Fibroblast of mammary gland (primary cell): ENCODE measurements at places on chromosomes 5 and 9.

DNA sequence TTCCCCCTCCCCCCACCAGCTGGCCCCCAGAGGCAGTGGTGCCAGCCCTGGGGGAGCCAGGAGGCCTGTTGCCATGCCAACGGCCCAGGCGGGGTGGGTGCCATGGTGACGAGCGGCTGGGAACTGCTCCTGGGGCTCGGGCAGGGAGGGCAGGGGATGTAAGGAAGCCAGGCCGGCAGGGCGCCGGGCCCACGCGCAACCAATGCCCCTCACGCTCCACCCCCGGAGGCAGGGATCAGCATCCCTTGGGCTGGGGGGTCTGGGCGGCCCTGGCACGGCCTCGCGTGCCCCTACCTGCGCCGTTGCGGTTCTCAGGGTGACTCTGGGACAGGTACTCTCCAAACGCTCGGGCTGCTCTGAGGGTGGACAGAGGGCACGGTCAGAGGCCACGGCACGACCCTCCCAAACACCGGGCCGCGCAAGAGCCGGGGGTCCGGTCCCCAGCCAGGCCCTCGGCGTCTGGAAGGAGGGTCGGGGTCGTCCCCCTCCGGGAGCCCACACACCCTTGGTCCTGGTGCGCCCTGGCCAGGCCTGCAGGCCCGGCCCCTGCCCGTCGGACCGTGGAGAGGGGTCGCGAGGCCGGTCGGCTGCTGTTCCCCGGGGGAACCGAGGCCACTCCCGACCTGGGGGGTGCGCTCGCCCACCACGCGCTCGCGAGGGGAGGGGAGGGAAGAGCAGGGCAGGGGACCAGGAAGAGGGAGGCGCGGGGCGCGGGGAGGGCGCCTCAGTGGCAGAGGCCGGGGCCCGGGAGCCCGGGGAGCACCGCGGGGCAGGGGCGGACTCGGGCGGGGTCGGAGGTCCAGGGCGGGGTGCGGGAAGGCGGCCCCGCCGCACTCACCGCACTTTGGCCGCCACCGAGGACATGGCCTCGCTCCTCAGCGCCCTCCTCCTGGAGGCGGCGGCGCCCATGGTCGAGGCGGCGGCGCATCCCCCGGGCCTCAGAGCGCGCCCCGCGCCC lies 661 bp downstream of the NSMF start:
- DNase-seq = no peak

GRCh38 chr9:15349892-15350761 lies 43.1 kb upstream of the TTC39B start:
- DNase-seq = peak; percentile 44

DNA sequence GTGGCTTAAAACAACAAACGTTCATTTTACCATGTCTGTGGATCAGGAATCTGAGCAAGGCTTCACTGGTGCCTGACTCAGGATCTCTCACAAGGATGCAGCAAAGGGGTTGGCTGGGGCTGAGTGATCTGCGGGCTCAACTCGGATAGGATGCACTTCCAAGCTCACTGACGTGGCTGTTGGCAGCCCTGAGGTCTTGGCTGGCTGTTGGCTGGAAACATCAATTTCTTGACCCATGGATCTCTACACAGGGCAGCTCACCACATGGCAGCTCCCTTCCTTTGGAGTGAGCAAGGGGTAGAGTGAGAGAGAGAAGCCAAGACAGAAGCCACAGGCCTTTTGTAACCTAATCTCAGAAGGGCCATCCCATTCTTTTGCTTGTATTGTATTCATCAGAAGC lies 202.1 kb downstream of the NXNL2 start:
- peak; percentile 91 for DNase-seq

- no peak for DNase-seq
Observed at GRCh38 chr9:112403614-112404201, 23.8 kb downstream of the HSDL2 start.

DNA sequence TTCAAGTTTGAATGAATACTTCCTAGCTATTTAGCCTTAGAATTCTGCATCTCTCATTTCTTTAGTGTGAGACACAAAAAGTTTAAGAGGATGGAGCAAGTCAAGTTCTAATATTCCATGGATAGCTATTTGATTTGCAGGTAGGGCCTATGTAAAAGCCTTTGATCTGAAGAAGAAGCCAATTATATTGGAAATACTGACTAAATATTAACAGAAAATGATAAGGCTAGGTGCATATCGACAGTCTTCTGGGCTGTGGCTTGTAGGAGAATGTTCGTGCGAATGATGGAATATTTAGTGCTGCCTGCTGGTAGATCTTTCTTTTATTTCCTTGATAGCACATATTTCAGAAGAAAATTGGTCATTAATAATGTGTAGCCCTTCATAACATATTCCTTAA lies at the start of gene LECT2:
Gene LECT2, minus strand, starts transcription at position 85 of the 400 bp plus-strand sequence. CDS start 150 bp downstream, outside the sequence.
- no peak for DNase-seq

DNA sequence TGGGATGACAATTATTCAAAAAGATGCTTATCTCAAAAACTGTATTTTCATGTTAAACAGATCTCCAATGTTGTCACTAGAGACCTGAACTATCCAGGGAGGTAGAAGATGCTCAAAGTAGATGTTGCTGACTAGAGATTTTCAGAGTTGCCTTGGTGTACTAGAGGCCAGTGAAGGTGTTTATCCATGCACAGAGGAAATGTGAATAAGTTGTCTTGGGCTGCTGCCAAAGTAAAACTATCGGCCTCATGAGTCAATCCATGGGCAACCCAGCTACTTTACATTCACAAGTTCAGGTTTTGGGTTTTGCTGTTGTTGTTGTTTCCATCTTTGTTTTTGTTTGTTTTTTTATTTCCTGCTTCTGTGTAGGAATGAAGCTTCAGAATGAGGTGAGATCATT lies 141.1 kb upstream of the RANBP3L start:
- peak; percentile 74 for DNase-seq

DNA sequence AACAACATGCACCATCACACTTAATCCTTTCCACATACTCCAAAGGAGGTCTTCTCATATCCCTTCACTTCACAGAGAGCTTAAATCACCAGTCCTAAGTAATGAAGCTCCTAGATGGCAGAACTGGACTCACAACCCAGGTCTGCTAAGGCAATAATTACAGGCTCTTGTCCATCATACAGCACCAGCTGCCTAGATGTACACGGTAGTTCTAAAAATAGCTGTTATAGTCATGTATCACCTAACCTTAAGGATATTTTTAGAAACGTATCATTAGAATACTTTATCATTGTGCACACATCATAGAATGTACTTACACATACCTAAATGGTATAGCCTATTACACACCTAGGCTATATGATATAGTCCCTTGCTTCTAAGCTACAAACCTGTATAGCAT lies 644.6 kb upstream of the RGMB start:
- DNase-seq = no peak

GRCh38 chr9:68640421-68641089 lies 64.5 kb upstream of the PIP5K1B start:
- DNase-seq = no peak

DNA sequence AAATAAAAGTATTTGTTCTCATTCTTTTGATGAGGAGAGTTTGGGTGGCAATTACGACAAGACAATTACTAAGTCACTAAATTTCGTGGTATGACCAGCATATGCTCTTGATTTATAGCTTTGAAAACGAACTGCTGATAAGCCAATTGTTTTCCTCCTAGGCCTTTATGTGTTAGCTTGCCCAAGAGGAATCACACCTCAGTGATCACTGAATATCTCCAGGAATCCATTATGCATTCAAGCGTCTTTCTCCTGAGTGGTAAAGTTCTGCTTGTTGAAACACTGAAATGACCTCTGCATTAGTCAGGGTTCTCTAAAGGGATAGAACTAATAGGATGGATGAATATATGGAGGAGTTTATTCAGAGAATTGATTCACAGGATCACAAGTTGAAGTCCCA lies 677.7 kb upstream of the MEF2C start:
- no peak for DNase-seq

- no peak for DNase-seq
Observed at GRCh38 chr5:105688227-105688792, 1982.4 kb downstream of the EFNA5 start.

DNA sequence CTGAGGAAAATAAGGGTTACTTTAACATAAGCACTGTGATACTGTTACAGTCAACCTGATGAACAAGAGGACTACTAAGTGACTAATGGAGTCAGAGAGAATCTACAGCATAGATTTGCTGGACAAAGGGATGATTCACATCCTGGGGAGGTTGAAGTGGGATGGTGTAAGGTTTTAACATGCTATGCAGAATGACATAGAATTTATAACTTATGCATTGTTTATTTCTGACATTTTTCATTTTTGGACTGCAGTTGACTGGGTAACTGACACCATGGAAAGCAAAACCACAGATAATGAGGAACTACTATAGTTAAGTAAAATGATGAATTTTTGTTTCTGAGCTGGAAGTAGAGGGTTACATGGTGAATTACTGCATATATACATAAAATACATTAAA lies 389.2 kb downstream of the MAT2B start:
- peak; percentile 82 for DNase-seq

GRCh38 chr9:121299467-121300282 lies 31.7 kb downstream of the GSN start:
- no peak for DNase-seq

GRCh38 chr5:52685566-52685965 lies 102.2 kb upstream of the ITGA1 start:
- DNase-seq = no peak

DNA sequence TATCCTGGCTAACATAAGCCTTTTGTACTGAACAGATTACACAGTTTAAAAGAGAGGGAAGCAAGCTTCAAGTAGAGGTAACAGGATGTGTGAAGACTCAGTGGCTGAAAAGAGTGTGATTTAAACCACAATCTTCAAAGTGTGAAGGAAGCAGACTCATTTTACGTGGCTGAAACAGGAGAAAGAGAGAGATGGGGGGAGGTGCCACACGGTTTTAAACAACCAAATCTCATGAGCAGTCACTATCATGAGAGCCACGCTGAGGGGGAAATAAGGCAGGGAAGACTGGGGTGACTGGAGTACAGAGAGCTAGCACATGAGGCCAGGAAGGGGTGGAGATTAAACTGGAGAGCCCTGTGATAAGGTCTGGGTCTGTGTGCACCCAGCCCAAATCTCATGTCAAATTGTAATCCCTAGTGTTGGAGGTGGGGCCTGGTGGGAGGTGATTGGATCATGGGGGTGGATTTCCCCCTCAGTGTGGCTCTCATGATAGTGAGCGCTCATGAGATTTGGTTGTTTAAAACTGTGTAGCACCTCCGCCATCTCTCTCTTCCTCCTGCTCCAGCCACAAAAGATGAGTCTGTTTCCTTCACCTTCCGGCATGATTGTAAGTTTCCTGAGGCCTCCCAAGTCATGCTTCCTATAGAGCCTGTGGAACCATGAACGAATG lies 318.6 kb upstream of the CD180 start:
- DNase-seq = no peak

DNA sequence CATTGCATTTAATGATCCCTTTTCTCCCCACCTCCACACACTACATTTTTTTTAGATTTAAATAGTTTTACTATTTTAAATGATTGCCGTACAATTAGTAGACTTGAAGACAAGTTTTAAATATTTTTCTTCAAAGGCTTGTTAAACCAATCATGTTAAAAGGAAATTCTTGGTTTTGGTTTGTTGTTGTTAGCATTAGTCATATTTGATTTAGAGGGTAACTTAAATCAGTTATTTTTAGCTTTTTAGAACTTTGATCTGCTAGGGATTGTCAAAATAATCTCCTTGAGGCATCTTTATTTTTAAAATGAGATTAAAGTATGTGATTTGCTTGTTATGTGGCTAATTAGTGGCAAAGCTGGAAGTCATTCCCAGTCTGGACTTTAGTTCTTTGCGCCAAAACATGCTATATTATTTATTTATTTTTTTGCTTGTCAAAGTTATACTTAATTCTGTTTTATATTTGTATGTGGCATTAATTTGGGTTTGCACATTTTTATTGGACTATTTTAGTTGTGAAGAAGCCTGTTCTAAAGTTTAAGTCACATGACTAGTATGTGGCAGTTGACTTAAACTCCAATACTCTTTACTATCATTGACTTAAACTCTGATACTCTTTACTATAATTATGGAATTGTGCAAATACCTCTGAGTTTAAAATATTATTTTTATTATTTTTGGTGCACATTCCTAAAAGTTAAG lies 14.7 kb downstream of the ITGA1 start:
- peak; percentile 32 for DNase-seq

- peak; percentile 41 for DNase-seq
Observed at GRCh38 chr5:97544240-97544639, 361.2 kb upstream of the RIOK2 start.

- peak; percentile 27 for DNase-seq
Observed at GRCh38 chr5:169050146-169050571, 250.8 kb downstream of the SLIT3 start.

DNA sequence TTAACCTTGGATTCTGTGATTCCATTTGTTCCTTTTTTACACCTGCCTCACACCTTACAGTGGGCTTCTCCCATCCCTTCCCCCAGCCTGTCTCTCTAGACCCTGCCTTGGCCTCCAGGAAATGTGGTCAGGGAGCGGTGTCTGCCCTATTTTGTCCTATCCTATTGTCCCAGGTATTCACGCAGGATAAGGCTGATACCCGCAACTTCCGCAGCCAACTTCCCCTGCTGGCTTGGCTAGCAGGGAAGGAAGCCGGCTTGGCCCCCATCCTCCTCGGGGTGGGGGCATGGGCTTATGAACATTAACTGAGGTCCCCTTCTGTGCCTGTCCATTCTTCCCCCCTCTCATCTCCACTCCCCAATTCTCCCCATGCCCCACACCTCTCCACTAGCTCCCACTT lies 3.5 kb downstream of the CSF1R start:
- no peak for DNase-seq

DNA sequence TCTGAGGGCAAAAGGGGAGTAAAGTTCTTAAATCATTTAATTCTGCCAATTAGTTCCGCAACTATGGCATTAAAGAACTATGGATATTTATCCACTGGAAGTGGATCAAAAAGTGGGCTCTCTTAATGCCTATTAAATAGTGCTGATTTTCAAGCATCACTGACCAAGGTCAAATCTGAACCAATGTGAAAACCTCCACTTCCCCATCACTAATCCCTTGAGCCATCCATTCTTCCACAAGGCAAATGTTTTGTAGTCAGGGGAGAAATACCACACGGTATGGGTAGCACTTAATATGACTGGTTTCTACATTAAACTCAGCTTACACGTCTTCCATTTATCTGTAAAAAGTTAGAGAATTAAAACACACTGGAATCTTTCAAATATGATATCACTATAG lies 57.6 kb downstream of the MLLT3 start:
- no peak for DNase-seq

DNA sequence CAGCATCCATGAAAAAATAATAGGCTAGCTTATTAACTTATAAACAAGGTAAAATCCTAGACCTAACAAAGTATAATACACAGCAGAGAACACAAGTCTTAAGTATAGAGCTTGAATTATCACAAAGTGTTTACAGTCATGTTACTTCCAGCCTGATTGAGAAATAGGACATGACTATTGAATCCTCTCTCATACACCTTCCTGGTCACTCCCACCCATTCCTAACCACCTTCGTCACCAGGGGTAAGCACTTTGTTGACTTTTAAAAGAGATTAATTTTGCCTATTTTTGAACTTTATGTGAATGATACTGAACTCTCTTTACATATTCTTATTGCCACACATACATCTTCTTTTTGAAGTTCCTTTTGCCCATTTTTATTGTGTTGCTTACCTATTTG lies 325.8 kb downstream of the PJA2 start:
- no peak for DNase-seq
